Motor neuron (in vitro differentiated cells): ENCODE measurements at places on chromosomes 5 and 9. TPM values are rescaled to one million over a fixed set of nuclear protein-coding genes. Genes with fewer than 3 reads are reported as not detected.

IFNA2 gene
- not detected in 2 replicates for total RNA-seq

PCDHAC1 gene
- 2.4 and 3.9 TPM in 2 replicates for total RNA-seq

CDH9 gene
- total RNA-seq, result 0.63 and 1.1 TPM in 2 replicates

CTXN3 gene
- total RNA-seq, result 11.0 and 11.3 TPM in 2 replicates
